CD8-positive, alpha-beta memory T cell (primary cell): ENCODE measurements at places on chromosomes 16 and 17. TPM values are rescaled to one million over a fixed set of nuclear protein-coding genes. Genes with fewer than 3 reads are reported as not detected.

GRCh38 chr17:42053731-42054500, 3.5 kb upstream of the C17orf113 start:
- DNase-seq = no peak

DNA sequence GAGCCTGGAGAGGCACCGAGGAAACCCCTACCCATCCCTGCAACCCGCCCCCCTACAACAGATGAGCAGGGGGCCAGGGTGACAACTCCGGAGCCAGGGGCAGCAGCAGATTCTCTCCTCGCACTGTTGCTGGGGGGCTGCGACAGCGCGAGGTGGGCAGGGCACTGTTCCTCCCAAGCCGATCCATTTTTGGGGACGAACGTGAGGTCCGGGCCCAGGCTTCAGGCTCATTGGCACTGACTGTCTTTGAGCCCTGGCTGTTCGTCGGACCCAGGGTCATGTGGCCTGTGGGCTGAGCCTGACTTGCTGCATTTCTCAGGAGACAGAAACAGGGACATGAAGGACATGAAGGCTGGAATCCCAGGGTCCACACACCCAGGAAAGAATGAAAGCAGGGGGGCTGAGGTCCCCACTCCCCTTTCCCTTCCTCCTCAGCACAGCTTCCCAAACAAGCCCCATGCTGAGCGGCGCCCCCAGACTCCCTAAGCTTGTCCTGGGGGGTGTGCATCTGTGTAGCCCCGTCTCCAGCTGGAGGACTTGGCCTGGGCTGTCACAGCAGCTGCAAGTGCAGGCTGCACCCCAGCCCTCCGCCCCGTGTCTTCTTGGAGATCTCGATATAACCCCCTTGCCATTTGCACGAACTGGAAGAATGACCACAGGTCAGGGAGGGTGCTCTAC, 18.7 kb downstream of the CEP295NL start:
- no peak for DNase-seq

GRCh38 chr17:33562792-33563191, 269.7 kb upstream of the ASIC2 start:
- no peak for DNase-seq

DNA sequence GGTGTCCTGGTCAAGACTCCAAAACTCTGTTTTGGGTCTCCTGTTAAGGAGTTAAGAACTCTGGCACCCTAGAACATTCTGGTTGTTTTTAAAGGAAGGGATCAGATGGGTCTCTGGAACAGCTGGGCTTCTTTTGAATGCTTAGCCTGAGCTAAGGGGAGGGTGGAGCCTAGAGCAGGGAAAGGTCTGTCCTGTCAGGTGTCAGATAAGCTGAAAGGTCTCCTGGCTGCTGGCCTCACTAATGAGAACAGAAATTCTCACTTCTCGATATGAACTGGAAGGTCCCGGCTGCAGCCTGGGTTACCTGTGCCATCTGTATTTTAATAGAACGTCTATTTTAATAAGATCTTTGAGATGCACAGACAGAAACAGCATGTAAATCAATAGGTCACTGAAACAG, 69.0 kb downstream of the RAP1GAP2 start:
- no peak for DNase-seq

DNA sequence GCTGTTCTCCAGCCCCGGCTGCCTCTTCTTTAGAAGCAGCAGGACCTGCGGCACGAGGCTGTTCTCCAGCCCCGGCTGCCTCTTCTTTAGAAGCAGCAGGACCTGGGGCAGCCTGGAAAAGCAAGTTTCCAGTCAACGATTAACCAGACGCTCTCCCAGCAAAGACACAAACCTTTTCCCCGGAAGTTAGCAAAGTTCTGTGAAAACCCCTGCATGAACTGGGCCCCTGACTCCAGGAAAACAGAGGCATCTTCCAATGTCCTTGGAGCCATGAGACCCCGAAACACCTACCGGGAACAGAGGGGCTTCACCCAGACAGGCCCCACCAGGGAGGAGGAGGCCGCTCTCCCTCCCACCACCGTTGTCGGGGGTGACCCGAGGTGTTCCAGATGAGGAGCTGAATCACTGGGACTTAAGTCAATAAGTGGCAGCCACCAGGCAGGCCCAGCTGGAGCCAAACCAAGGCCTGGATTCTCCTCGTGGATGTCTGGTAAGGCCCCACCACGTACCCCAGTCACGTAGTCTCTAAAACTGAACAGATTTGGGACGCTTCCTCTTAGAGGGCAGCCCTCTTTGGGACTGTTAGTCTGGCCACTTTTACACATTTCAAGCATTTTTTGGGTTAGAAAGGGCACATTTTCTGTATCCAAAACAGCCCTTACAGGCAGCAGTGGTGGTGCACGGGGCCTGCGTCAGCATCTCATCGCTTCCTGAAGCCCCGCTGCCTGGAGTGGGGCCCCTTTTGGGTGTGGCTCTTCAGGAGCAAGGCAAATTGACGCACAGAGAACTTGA, at the start of gene RPH3AL:
Gene RPH3AL, minus strand, starts transcription at position 387 of the 792 bp plus-strand sequence. CDS start 25,264 bp downstream, outside the sequence.
- no peak for DNase-seq

DNA sequence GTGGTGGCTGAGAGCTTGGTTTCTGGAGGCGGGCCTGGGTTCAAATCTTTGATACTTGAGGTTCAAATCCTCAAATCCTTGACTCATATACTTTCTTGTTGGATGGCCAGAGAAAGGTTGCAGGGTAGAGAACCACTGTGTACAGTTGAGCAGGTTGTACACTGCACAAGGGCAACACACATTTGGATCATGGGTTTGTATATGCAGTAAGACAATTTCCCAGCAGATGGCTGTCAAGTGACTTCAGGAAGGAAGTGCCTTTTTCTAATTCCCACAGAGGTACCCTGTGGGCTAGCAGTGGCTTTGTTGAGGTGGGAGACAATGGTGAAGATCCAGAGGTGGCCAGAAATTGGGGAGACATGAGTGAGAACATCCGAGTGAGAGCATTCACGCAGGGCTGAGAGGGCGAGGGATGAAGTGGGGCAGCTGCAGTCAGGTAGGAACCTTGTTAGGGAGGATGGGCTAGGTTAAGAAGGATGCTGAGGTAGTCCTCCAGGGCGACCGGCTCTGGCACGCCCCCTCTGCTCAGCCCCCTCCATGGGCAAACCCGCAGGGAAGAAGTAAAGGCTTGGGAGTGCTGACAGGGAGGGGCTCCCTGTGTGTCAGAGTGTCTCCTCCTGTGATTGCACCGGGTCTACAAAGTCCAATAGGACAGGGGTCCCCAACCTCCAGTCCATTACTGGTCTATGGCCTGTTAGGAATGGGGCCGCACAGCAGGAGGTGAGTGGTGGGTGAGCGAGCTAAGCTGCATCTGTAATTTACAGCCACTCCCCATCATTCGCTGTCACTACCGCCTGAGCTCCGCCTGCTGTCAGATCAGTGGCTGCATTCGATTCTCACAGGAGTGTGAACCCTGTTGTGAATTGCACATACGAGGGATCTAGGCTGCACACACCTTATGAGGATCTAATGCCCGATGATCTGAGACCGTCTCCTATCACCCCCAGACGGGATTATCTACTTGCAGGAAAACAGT, 2.7 kb downstream of the C16orf89 start:
- no peak for DNase-seq

GRCh38 chr17:19410875-19411620, at the start of gene RNF112:
Gene RNF112, plus strand, starts transcription at chr17:19411232. Its CDS starts 177 bp downstream, at chr17:19411409.
- no peak for DNase-seq

- no peak for DNase-seq
Measured at GRCh38 chr17:43315858-43316521, 82.2 kb upstream of the RNU2-1 start.

DNA sequence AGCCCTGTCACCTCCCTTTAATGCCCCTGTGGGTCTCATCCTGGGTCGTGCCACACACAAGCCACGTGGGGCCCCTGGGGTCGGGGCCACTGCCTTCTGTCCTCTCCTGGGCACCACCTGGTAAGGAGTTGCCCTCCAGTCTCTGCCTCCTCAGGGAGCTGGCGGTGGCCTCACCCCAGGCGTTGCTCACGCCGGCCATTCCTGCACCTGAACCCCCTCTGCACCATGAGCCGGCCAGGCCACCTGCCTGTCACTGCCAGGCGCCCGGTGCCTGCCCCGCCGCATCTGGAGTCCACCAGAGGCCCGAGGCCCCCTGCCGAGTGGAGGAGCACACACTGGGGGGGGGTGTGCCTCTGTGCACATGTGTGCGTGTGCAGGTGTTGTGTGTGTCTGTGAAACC, 10.4 kb downstream of the NHERF2 start:
- DNase-seq = no peak

- no peak for DNase-seq
Measured at GRCh38 chr17:78840530-78840779, 159 bp downstream of the USP36 start.

ABCC6 gene
- total RNA-seq = not detected

DYNLRB2 gene
- total RNA-seq = 0.58 TPM

VTN gene
- 0.57 TPM for total RNA-seq
